ENCODE measurements at places on chromosomes 3 and 15.

- DNase-seq = no peak
These were observed 91.8 kb downstream of the UBE2E2 start for GRCh38 chr3:23294770-23295387.

DNA sequence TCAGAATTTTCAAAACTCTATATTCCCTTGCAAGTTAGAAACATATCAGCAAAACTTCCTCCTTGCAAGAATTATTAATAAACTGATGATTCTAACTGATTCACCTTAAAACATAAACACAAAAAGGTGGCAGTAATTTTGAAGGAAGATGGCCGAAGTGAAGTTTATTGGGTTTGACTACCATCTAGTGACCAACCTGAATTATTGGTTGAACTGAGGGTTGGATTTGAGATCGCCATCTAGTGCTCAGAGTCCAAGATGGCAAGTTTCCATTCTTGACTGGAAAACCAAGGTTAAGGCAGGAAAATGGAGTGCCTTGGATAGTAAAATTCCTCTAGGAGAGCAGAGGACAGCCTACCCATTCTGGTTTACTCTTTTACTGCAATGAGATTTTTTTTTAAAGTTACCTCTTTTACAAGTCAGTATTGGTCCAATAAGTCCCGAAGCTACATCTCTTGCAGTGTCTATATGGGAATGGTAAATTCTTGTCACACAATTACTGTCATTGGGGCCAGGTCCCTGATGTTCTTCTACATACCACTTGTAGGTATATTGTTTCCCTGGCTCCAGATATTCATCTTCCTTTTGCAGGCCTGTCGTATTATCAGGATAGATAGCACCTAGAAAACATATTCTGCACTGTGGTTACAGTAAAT lies 51.6 kb upstream of the CP start:
- peak; percentile 56 for DNase-seq

- DNase-seq = no peak
These were observed 75.6 kb downstream of the RAD18 start for GRCh38 chr3:8887435-8888300.

DNA sequence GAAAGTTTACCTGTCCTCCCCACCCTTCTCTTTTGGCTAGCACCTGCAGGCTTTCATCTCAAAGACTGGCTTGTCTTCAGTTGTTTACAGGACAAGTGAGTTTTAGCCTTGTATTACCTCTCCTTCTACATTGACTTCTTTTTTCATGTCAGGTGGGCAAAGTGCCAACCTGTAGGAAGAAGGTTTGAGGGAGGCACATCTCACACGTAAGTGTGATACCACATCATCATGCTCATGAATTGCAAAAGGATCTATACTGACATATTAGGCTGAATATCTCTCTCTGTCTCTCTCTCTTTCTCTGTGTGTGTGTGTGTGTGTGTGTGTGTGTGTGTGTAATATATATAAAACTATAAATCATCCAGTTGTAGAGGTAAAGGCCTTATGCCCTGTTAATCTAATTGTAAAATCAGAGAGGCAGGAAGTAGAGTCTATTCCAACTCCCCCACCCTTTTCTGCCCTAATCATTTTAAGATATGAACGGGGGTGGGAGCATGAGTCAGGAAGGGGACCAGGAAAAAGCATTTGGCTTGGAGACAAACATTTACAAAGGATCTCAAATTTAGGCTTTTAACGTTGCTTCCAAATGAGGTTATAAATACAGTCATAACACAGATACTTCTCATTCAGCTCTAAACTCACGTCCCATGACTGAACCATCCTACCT lies 107.0 kb upstream of the PFN2 start:
- DNase-seq = no peak

DNA sequence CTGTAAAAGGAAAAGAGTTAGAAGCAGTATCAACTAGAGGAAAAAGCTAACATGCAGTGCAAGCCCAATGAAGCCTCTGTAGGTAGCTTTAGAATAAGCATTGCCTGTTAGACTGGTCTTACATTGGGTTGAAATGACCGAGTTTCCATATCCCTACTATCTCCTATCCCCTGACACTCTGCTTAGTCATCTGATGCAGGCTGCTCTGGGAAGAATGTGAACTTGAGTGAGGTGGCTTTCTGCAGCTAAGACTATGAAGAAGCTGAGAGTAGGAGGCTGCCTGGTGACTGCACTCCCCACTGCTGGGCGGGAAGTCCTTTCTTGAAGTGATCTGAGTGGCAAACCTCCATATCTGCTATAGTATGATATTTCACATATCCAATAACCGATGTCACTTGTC lies 64.7 kb downstream of the OXSM start:
- DNase-seq = no peak

DNA sequence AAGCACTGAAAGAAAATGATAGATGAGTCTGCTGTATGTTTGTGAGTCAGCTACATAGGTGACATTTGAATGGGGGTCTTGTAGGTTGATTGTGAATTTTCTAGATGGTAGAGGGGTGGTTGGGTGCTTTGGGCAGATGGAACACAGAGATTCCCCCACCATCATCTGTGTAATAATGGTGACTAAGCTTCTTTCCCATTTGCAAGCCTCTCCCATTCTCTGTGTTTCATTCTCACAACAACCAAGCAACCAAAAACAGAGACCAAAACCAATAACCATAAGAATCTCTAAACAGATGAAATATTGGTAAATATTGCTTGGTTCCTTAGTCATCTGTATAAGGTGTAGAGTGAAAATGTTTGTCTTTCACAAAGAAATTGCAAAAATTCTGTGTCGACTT lies 17.8 kb upstream of the UTS2B start:
- no peak for DNase-seq

DNA sequence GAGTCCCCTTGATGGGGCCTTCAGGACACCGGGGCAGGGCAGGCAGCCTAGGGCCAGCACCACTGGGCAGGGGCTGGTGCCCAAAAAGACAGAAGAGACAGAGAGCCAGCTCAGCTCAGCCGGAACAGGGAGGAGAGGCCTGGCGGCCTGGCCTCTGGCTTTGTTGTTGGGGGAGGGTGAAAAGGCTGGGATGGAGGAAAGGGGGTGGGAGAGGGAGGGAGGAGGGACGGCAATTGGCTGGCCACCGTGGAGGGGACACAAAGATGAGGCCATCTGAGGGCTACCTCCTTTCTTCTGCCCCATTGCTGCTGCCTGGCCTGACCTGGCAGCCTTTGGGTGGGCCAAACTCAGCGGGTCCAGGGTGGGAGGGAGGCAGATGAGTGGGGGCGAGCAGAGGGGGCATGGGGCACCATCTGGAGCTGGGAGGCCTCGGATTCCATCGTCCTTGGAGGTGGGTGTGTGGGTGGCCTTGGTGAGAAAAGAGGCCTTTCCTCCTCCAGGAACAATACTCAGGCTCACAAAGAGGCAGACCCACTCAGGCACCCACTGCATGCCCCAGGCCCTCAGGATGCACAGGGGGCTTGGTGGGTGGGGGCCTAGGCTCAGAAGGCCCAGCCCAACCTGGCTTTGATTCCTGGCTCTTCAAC lies 9.3 kb downstream of the EFCC1 start:
- no peak for DNase-seq

GRCh38 chr15:69797051-69797595 lies 300.6 kb downstream of the TLE3 start:
- no peak for DNase-seq

DNA sequence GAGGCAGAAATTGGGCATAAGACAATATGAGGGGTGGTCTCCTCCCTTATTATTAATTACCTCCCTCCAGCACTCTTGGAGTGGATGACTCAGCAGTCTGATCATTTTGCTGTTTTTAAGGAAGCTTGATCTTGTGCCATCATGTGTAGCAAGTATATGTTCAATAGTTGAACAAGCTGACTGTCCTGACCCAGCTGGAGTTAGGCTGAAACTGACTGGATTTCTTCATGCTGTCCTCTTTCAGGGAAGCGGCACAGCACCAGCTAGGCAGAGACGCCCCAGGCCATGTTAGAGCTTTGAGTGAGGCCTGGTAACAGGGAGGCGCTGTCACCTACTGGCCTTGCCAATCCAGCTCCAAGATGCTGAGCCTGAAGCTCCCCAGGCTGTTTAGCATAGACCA lies 54.4 kb upstream of the KIF23 start:
- DNase-seq = no peak

- DNase-seq = no peak
These were observed 127.4 kb downstream of the TIGIT start for GRCh38 chr3:114421204-114421603.

DNA sequence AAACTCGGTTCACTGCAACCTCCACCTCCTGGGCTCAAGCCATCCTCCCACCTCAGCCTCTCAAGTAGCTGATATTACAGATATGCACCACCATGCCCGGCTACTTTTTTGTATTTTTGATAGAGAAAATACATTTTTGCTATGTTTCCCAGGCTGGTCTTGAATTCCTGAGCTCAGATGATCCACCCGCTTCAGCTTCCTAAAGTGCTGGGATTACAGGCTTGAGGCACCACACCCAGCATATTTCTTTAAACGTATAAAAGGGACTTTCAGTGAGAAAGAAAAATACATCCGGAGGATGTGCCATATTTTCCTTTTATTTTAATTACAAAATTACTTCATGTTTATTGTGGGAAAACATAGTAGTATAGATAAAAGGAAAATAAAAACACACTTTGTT lies 55.2 kb downstream of the RPL39L start:
- DNase-seq = no peak

- DNase-seq = no peak
These were observed 17.3 kb upstream of the BSN start for GRCh38 chr3:49536875-49537533.

- no peak for DNase-seq
These were observed 200.5 kb downstream of the CLSTN2 start for GRCh38 chr3:140135461-140135860.

DNA sequence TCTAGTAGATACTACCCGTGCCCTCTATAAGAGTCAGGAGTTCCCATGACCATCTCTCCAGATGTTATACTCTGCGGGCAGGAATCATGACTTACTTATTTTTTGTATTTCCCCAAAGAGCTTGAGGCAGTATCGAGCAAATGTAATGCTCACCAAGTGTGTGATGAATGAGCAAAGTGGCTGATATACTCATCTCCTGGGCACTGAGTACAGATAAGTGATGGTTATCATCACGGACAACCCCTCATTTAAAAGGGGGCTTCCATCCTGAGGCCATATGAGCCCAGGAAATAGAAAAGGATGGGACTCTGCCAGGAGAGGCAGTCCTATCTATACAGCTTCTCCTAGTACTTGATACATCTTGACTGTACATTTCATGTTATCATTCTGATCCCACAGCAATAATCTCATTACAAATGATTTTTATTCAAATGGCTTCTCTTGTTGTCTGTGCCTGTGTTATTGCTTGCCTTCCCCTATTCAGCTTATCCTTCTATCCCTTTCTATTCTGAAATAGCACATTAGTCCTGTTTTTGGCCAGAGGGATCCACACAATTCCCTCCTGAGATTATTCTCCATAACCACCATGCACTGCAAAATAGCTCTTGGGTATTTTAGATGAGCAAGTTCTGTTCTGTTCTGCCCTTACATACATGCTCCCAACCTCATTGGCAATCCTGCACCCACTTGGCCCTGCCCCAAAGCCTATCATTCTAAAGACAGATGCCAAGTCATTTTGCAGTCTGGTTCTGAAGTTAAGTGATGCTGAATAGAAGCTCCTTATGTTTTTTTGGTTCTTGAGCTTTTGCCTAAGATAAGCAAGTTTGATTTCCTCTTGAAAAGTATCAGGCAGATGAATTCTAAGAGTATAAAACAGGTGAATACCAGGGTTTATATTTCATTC lies 48.0 kb upstream of the MRPL3 start:
- DNase-seq = no peak

DNA sequence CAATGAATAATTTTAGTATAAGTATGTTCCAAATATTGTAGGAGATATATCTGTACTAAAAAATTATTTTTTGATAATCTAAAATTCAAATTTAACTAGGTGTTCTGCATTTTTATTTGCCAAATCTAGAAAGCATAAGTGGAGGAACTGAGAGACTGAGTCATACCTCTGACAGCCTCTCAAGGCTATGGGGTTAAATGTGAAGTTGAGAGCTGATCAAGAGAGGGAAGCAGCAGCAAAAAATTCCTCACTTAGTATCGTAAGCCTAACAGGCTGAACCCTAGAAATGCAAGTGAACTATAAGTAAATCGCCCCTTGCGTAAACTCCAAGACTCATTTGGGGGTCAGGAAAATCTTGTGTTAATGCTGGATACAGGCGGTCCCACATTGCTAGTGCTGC lies 12.8 kb upstream of the TOPAZ1 start:
- no peak for DNase-seq

- DNase-seq = no peak
These were observed 37.7 kb upstream of the PARL start for GRCh38 chr3:183922421-183922820.

- DNase-seq = no peak
These were observed 42.5 kb upstream of the KPNA4 start for GRCh38 chr3:160607826-160608225.

DNA sequence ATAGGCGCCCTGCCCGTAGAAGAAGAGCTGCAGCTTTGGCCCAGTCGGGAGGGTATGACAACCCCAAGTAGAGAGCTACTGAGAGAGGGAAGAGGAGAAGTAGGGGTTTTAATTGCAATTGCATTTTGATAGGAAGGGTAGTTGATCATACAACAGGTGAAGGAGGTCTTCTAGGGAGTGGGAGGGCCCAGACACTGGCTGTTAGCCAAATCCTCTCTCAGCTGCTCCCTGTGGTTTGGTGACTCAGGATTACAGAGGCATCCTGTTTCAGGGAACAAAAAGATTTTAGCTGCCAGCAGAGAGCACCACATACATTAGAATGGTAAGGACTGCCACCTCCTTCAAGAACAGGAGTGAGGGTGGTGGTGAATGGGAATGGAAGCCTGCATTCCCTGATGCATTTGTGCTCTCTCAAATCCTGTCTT lies 408.9 kb upstream of the THBS1 start:
- no peak for DNase-seq

GRCh38 chr15:58522865-58523264 lies 91.1 kb downstream of the LIPC start:
- no peak for DNase-seq

DNA sequence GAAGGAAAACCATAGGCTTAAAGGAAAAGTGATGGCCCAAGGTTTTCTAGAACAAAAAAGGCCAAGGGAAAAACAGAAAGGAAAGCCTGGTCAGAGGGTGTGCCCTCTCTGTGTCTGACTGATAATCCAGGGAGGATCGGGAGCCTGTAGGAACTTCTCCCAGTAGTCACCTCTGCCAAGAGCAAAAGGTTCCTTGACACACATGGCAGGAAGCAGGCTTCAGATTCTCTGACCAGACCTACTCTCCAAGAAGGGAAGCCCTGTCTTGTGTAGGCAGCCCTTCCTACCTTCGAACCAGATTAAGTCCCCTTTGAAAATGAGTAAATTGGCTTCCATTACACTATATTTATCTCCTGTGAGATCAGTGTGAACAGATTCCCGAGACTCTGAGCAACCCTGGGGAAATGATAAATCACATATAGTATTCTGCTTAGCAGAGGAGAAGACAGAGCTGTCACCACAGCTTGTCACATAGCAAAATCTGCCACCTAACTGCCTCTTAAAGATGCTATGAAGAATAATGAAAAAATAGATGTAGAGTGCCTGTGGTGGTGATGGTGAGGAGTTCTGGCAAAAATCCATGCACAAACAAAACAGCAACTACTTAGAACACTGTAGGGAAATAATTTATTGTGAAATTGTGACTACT lies 38.8 kb downstream of the PARP14 start:
- DNase-seq = no peak

GRCh38 chr15:82100111-82100929 lies 54.5 kb upstream of the MEX3B start:
- no peak for DNase-seq

GRCh38 chr3:122760453-122761271 lies 33.0 kb downstream of the HSPBAP1 start:
- DNase-seq = no peak

GRCh38 chr3:88988906-88989305 lies 118.5 kb upstream of the EPHA3 start:
- no peak for DNase-seq
